C1 segment of cervical spinal cord (tissue), 14 donors: ENCODE measurements at places on chromosomes 3 and 15.

GRCh38 chr3:194596906-194597305 lies 36.3 kb downstream of the TMEM44 start:
- no peak for DNase-seq

GRCh38 chr3:51931756-51932155 lies 9.9 kb downstream of the RRP9 start:
- DNase-seq, result no peak

- DNase-seq, result no peak
Observed at GRCh38 chr15:31235311-31236183, 91.1 kb upstream of the KLF13 start.

DNA sequence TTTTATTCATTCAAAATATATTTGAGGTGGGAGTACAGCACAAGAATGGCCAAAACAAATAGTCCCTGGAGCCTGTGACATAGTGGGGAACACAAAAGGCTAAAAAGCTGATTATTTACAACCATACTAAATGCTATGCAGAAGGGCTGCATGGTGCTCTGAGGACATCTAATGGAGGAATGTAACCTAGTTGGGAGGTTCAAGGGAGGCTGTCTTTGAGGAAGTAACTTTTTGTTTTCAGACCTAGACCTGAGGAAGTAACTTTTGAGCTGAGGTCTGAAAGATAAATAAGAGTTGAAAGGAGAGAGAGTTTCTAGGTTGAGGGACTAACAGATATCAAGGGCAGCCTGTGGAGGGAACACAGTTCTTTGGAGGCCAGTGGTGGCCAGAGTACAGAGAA lies 34.8 kb upstream of the RASA2 start:
- no peak for DNase-seq

- no peak for DNase-seq
Observed at GRCh38 chr3:126859415-126860246, 123.3 kb upstream of the PLXNA1 start.

DNA sequence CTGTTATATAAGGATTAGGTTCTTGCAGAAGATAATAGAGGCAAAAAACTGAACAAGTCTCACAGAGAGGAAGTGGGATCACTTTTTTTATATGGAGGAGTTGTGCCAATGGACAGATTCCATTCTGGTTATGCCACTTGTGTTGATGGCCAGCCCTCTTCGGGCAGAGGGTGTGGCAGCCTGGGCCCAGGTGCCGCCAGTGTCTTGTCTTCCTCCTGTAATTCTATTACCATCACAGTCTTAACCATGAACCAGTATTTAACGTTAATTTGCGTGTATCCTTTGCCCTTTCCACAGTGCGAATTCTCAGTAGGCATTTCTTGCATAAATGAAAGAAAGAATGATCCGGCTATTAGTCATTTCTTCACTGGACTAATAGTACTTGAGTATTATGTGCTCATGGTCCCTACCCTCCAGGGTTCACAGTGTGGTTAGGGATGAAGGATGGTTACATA lies 7.0 kb upstream of the USP4 start:
- no peak for DNase-seq

- DNase-seq, result no peak
Observed at GRCh38 chr3:52437326-52438103, 7.4 kb downstream of the SEMA3G start.

GRCh38 chr15:92611995-92612745 lies 43.4 kb downstream of the FAM174B start:
- no peak for DNase-seq

- no peak for DNase-seq
Observed at GRCh38 chr3:377158-377561, 180.6 kb downstream of the CHL1 start.

GRCh38 chr3:143847787-143848631 lies at the start of gene SLC9A9:
SLC9A9 (minus strand) TSS chr3:143848468; CDS start chr3:143848322, 146 bp downstream.
- DNase-seq, result peak; percentile 66

DNA sequence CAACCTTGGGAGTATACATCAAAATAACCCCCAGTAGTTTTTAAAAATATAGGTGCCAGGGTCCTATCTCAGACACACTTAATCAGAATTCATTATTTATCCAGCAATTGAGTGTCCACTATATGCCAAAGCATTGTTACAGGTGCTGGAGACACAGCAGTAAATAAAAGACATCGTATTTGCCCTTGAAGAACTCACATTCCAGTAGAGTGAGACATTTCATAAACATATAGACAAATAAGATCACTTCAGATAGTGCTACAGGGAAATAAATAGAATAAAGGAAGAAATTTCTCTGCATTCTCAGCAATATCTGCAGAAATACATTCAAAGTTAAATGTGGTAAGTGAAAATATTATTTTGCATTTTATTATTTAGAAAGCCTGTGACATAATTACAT lies 34.1 kb upstream of the ANKRD28 start:
- DNase-seq, result no peak

- no peak for DNase-seq
Observed at GRCh38 chr3:101778385-101779046, 495 bp upstream of the NXPE3 start.

DNA sequence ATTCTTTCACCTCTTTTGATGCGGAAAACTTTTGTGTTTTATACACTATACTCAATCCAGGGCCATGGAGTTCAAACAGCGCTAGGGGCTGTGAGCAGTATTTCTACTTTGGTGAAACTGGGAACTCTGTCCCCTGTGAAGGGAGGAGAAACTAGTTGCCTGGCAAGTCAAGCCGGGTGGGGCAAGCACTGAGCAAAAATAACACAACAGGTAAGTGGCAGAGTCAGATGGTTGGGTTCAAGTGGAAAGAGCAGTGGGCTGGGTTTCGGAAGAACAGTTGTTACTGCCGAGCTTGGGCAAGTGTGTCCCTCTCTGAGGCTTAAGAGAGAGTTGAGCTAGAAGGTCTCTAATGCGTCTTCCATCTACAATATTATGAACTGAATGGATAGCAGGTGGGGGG lies 59.7 kb upstream of the ROPN1 start:
- DNase-seq, result no peak

- DNase-seq, result no peak
Observed at GRCh38 chr15:57218826-57219576, 157.3 kb upstream of the CGNL1 start.

DNA sequence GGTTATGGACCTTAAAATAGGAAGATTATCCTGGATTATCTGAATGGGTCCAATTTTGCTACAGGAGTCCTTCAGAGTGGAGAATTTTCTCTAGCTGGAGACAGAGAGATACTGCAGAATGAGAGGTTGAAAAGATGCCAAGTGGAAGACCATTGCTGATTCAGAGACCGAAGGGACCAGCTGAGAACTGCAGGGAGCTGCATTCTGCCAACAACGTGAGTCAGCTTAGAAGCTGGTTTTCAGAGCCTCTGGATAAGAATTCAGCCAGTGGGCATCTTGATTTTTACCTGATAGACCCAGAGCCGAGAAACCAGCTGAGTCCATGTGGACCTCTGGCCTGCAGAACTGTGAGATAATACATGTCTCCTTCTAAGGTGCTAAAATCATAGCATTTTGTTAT lies 234.0 kb downstream of the NR2F2 start:
- DNase-seq, result no peak

- DNase-seq, result no peak
Observed at GRCh38 chr3:111617912-111618601, 22.9 kb upstream of the ZBED2 start.

DNA sequence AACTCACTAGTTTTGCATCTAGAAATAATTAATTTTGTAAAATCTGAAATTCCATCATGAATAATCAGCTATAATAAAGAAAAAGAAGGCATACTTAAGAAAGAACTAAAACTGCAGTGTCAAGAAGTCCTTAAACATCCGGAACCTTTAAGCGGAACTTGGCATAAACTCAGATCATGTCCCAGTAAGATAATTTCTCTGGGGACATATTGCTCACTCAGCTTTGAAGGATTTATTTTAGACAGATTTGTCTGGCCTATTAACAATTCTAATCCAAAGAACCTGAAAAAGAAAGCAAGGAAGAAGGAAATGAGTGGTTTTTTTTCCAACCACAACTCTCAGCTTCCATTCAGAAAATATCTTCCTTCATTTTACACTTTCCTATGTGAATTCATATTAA lies 850.3 kb downstream of the ROBO1 start:
- no peak for DNase-seq
